Right lung (tissue), 10 donors: ENCODE measurements at places on chromosomes 16 and 17. TPM values are rescaled to one million over a fixed set of nuclear protein-coding genes. Genes with fewer than 3 reads are reported as not detected.

OTOA gene
- polyA plus RNA-seq = not detected

DNA sequence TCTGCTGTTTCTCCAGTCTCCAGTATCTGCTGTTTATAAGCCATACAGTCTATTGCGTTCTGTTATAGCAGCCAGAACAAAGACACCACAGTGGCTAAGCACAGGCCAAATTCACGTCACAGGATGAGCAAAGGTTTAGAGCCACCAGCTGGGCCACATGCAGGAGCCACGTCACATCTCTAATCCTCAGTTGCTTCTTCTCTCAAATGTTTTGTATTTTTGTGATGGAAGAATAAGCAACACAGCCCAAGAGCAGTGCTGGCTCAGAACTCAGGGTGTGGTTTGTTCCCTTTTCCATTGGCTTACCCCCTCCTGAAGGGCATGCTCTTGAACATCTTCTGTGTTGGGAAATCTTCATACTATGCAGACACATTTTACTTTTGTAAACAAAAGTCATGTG is 309.4 kb upstream of the CDH5 start:
- no peak for DNase-seq

DNA sequence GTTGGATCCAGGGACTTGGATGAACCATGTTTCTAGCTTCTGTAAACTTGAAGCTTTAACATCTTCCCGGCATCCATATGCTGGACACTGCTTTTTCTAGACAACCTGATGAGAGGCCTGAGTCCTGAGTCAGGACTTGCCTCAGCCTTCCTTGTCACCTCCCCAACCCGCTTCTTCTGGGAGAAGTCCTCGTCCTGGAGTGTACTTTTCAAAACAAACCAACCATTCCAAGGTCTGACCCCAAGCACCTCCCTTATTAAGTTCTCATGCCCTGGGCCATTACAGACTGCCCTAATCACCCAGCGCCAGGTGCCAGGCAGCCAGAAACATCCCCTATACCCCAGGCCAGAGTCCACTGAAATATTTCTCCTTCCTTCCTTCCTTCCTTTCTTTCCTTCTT is 59.4 kb downstream of the CLEC19A start:
- no peak for DNase-seq

DHRS13 gene
- 8.7 TPM for polyA plus RNA-seq

ABCA10 gene
- polyA plus RNA-seq = 9.7 TPM

GRCh38 chr16:74585846-74586443 is 21.0 kb downstream of the GLG1 start:
- DNase-seq = no peak

TMC5 gene
- polyA plus RNA-seq = 7.7 TPM

GRCh38 chr16:86854626-86855294 is 276.4 kb downstream of the FOXL1 start:
- no peak for DNase-seq

- DNase-seq = no peak
Measured at GRCh38 chr16:85989376-85989775, 90.4 kb downstream of the IRF8 start.

ITGAX gene
- 0.90 TPM for polyA plus RNA-seq

PIK3R6 gene
- 2.7 TPM for polyA plus RNA-seq

DNA sequence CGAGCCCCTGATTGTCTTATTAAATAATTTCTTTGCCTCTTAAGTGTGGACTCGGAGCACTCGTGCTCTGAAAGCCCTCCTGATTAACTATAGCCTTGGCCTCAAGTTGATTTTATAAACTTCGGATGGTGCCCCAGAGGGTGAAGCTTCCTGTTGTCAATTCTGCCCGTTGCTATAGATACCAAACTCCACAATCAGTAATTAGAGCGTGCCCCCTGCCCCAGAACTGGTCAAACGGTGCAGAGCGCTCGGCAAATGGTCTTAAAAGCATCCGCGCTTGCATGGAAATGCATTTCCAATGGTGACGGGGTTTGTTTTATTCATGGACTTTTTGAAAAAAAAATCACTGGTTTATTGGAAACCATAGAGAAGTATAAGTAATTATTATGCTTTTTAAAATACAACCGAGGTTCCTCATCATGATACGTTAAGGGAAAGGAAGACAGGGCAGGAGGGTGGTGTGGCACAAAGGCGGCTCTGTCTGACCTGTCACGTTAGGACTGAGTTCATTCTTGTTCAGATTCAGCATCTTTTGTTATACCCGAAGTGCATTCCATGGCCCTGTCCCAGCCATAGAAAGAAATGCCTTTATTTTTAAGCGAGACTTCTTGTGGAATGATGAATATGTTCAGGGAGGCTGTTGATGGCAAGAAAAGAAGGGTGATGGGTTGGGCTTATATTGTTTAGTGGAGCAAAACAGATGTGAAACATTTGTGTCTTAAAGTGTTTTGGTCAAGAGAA is 476.4 kb downstream of the MAF start:
- DNase-seq = no peak

IL21R gene
- polyA plus RNA-seq = 4.4 TPM

DNA sequence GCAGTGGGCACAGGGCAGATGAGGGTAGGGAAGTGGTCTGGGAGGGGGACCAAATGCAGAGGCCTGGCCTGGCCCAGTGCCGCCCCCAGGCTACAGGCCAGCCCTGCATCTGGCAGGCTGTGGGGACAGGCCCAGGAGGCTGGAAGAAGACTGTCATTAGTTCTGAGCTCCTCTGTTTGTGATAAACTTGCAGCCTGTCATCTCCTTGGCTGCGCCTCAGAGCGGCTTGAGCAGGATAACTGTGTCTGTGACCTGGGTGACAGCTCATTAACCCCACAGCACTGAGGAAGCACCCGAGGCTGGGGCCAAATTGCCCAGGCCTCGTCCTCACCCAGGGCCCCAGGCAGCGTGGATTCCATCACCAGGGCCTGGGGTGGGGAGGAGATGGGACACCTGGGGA is 23.9 kb downstream of the ABCC3 start:
- peak; percentile 86 for DNase-seq

GRCh38 chr16:50259334-50260205 is 6.8 kb upstream of the ADCY7 start:
- DNase-seq = no peak

DNA sequence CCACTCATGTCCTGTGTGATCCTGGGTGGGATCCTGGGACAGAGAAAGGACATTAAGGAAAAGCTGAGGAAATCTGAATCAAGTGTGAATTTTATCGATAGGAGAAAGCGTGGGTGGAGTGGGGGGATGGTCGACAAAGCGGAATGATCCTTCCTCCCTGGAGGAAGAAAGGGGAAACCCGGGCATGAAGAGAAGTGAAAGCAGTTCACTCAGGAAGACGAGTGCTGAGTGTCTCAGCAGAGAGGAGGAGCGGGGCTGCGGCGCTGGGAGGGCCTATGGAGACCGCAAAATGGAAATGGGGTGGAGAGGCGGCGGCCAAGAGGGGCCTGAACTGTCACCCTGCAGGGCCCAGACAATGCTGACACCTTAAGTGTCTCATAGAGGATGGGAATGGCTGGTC is 8.7 kb downstream of the ZDHHC7 start:
- DNase-seq = no peak

DNA sequence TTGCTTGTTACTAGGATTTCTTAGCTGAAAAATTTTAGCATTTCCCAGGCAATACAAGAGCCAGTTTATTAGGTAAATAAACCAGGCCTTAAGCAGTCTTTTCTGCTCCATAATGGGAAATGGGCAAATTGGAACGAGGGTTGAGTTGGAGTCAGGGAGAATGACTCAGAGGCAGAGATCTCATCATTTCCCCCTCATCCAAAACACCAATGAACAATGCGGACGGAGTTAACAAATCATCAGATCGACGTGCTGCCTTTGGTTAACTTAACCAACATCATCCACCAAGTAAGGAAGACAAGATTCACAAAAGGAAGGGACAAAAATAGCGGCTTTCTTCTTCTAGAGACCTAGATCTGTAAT is 243.5 kb downstream of the STX8 start:
- DNase-seq = no peak

DNA sequence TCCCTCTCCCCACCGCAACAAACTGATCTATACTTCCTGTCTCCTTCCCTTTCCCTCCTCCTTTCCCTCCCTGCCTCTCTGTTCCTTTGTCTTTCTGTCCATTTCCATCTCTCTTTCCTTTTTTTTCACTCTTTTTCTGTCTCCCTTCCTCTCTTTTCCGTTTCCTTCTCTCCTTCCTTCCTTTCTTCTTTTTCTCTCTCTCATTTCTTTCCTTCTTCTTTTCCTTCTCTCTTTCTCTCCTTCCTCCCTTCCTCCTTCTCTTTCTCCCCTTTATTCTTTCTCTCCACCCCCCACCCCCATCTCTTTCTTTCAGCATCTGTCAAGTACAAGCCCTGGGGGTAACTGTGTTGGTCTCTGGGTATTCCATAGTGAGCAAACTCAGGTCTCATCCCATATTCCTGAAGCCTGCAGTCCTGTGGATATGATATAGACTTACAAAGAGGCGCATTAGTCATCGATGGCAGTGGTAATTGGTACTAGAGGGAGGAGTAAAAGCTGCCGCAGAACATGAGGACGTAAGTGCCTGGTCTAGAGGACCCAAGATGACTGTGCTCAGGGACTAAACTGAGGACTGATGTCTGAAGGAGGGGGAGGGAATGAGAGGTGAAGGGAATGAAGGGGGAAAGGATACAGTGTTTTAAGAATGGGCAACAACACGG is 50.4 kb downstream of the VAT1L start:
- DNase-seq = no peak

- no peak for DNase-seq
Measured at GRCh38 chr17:41959336-41960095, 7.1 kb upstream of the CNP start.

PRR29 gene
- 6.8 TPM for polyA plus RNA-seq

- no peak for DNase-seq
Measured at GRCh38 chr16:13322336-13322735, 420.9 kb downstream of the SHISA9 start.

DNA sequence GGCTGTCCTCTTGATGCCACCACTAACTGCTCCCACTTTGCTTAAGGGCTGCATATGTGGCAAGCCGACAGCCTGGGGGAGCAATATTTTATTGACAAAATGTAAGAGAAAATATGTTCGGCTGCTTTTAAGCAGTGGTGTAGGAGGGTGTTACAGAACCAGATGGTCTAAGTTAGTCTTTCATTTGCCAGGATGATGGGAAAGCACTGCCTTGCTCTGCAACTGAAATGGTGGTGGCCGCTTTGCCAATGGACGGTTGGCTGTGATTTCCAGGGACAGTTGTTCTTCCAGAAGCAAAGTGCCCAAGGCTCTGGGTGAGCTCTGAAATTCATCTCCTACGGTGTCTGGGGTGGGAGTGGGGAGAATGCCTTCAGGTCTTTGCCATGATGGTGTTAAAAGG is 469.3 kb downstream of the TOX3 start:
- DNase-seq = no peak

DNA sequence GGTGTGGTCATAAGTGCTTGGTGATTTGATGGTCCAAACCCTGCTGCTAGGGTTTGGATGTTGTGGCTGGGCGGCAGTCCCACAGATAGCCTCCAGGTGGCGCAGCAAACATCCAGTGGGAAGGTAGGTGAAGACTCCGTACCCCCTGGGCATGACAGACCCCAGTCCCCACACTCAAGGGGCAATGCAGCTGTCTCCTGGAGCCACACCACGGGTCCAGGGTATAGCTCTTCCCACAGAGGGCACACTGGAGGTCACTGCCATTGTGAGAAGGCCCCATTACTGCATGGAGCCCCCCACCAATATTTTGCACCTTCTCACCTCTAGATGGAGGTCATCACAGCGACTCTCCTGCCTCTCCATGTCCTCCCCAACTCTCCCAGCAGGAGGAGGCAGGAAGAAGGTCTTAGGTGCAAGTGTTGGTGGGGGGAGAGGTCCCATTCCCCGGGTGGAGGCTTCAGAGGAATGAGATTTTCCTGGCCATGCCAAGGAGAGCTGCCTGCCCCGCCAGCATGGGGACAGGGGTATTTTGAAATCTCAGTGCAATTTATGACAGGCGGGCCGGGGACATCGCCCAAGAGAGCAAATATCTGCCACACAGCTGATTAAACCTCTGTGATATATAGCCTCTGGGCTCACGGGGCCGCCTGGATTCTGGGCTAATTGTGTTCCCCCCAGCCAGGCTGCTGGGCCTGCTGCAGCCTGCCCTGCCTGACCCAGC is 17.1 kb upstream of the C17orf113 start:
- no peak for DNase-seq

DNA sequence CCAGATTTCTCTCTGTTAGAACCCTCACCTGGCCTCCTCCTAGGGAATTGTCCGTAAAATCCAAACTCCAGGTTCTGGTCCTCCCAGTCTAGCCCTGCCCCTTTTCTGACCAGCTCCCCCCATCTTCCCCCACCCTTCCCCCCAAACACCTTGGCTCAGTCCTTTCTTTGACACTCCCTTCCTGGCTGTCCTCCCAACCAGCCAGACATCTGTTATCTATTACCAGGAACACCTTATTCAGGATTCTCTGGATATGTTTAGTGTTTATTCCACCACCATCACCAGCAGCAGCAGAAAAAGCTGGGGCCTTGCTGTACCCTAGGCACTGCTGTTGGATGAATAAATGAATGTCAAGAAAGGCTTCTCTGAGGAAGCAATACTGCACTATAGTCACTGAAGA is 4.0 kb upstream of the CMTM3 start:
- DNase-seq = no peak

DNA sequence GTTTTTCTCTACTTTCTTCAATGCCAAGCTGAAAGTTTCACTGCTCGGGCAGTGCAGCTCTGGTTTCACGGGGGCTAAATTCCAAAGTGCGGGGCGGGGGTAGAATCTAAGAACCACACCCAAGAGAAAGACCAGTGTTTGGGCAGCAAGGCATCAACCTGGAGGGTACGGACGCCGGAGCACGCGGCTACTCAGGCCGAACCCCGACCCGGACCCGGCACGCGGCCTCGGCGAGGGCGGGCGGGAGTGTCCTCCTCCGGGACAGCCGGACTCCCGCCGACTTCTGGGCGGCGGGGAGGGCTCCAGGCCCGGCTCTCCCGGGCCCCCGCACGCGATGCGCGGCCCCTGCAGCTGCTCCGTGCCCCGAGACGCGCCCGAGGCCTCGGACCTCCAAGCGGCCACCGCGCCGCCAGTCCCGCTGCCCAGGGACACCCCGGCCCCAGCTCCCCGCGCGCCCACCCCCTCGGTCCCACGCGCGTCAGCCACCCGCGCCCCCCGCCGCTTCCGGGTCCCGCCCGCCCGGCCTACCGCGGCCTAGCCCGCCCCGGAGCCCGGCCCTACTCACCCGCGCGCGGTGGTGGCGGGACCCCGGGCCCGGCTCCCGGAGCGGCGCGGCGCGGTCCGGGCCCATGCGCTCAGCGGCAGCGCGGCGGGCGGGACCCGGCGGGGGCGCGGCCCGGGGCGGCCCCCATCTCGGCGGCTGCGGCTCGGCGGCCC is 561 bp downstream of the AXIN1 start:
- no peak for DNase-seq

ZNF469 gene
- 2.5 TPM for polyA plus RNA-seq

DNA sequence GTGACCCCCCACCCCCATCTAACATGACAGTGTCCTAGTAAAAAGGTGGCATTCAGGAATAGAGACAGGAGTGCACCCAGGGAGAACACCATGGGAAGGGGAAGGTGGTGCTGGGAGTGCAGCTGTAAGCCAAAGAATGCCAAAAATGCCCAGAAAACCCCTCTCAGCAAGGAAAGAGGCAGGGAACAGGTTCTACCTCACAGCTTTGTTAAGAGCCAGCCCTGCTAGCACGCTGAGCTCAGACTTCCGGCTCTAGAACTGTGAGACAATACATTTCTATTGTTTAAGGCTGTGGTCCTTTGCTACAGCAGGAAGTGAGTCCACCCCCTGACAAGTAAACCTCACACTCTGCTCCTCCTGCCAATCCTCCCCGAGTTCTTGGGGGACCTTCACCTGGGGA is 302.4 kb upstream of the N4BP1 start:
- no peak for DNase-seq
